ENCODE measurements at places on chromosomes 11 and 22.

DNA sequence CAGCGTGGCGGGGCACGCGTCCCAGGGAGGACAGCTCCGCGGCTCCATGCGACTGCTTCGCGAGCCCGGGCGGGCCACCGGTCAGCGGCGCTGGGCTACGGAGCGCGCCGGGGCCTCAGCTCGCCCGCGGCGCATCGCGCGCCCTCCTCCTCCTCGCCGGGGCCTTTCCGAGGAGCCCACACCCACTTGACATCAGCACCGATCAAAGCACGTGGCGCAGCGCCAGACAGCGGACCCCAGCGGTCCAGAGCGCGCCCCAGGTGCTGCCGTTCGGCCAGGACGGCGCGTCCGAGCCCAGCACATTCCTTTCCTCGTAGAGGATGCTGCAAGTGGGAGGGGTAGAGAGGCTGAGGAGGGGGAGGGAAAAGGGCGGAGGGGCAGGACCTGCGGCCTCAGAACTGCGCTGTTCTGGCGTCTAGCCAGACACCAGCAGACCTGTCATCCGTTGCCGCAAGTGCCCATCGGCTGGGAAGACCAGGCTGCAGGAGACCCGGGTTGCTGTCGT, 88.6 kb downstream of the PLEKHA7 start:
- DNase-seq = peak; percentile 43

- DNase-seq = peak; percentile 17
These were observed 94.5 kb downstream of the CADM1 start for GRCh38 chr11:115409691-115410220.

DNA sequence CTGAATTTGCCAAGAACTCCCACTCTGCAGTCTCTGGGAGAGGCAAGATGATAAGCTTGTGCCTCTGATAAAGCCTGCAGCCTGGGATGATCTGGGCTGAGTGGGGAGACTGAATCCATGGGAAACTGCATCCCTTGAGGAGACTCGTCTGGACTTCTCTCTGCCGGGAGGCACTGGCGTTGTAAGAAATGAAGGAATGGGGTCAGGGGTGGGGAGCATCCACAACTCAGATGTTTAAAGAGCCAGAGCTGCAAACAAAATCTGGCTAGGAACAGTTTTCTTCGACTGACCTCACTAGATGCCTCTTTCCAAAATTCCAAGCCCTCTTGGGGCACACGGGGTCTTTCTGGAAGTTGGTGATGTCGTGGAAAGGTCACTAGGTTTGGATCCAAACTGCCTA, 64.4 kb downstream of the SPON1 start:
- no peak for DNase-seq

- DNase-seq = no peak
These were observed 154.1 kb downstream of the MYO18B start for GRCh38 chr22:25896098-25896497.

DNA sequence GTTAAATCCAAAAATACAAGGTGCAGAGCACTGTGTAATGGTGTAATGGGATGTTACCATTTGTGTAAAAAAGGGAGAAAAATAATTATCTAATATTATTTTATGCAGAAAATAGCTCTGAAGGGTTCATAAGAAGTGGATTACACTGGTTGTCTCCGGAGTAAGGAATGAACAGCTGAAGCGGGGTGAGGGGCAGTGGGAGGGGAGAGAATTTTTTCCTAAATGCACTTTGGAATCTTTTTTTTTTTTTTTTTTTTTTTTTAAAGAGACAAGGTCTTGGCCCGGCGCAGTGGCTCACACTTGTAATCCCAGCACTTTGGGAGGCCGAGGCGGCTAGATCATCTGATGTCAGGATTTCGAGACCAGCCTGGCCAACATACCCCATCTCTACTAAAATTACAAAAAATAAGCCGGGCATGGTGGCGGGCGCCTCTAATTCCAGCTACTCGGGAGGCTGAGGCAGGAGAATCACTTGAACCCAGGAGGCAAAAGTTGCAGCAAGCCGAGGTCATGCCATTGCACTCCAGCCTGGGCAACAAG, 6.8 kb upstream of the POLR3H start:
- no peak for DNase-seq

- DNase-seq = peak; percentile 90
These were observed 1.9 kb downstream of the TIRAP start for GRCh38 chr11:126284829-126285228.

DNA sequence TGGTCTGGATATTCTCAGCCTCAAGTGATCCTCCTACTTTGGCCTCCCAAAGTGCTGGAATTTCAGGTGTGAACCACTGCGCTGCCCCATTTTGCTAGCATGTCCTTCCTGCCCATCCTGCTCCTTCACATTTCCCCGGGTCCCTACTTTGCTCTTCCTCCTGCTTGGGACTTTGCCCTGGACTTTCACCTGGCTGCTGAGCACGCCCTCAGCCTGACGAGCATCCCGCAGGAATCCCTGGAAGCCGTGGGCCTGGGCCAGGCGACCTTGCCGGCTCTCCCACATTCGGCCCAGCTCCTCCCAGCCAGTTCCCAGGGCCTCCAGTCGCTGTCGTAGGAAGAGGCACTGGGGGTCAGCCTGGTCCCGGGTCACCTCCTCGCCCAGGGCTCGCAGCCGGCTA, 22.6 kb upstream of the RBM4B start:
- DNase-seq = no peak
